ENCODE measurements at places on chromosomes 12 and 14.

- peak; percentile 10 for DNase-seq
Measured at GRCh38 chr12:46908236-46908935, 82.6 kb upstream of the SLC38A4 start.

- no peak for DNase-seq
Measured at GRCh38 chr14:72618424-72618823, 275.5 kb downstream of the DPF3 start.

GRCh38 chr12:67916266-67916970 lies 72.8 kb upstream of the IFNG-AS1 start:
- DNase-seq = no peak

DNA sequence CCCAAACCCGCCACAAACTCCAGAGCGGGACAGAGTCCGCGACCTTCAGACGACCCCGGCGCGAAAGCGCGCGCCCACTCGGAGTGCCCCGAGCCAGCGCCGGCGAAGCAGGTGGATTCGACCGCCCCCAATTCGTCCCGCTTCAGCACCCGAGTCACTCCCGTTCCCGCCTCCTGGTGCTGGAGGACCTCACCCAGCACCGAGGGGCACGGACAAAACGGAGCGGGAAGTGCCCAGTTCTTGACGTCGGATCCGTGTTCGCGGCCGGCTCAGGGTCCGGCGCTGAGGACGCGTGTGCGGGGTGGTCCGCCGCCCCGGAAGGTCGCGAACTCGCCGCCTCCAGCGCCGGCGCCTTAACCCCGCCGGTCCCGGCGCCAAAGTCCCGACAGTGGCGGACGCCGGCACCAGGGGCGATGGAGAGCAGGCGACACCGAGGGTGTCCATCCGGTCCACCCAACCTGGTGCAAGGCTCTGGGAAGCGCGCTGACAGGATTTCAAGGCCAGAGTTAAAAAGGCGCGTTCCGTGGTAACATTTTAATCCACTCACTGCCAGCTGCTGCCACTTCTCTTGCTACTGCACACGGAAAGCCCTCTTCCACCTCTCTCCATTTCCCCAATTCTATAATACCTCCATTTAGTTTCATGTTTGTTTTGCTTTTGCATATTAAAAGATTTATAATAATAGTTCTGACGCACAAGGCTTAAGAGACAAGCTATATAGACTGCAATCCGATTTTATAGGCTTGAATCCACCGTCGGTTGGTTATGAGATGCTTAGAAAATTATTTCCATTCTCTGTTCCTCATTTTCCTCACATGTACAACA lies 240.0 kb upstream of the CPNE8 start:
- peak; percentile 73 for DNase-seq

DNA sequence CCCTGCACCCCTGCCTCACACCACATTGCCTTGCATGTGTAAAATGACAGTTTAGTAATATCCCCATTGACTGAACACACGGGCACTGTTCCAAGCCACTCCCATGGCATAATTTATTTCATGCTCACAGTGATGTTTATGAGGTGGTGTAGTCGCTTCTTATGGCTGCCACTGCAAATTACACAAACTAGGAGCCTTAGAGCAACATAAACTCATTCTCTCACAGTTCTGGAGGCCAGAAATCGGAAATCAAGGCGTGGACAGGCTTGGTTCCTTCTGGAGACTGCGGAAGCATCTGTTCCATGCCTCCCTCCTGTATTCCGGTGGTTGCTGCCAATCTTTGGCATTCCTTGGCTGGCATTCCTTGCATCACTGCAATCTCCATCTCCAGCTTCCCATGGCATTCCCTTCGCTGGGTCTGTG lies 97.3 kb downstream of the RIN3 start:
- peak; percentile 80 for DNase-seq

DNA sequence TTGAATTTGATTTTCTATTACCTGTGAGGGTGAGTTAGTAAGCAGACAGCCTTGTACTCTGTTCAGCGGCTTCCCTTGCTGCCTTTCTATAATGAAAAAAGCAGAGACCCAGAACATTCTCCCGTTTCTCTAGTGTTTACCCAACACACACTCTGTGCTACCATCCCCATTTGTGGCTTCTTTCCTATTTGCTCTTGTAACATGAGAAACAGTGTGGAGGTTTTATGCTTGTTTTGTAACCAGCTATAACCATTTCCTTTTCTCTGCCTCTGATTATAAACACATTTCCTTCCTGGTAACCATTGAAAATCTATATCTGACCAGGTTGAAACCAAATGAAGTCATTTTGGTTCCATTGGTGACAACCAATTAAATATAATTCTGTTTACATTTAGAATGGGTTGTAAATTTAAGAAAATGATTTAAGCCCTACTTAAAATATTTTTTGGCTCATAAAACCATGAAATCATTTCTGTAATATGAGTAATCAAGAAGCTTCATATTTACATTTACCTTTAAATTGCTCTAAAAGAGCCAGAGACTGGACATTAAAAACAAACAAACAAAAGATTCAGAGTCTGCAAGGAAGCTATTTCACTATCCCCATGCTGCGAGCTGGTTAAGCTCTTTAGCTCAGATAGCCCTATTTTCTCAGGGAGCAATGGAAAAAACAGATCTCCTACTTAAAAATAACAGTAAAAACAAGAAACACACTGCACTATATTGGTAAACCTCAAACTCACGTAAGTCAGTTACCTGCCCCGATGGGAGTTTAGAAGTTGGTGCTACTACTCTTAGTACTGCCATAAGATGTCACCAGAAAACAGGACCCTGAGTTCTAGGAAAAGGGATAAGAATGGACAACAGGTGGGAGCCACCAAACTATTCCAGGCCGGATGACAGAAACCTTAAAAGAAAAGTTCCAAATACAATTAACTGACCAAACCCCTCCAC lies 206.5 kb upstream of the EEA1 start:
- DNase-seq = no peak

- no peak for DNase-seq
Measured at GRCh38 chr12:25840678-25841465, 117.6 kb upstream of the RASSF8 start.

DNA sequence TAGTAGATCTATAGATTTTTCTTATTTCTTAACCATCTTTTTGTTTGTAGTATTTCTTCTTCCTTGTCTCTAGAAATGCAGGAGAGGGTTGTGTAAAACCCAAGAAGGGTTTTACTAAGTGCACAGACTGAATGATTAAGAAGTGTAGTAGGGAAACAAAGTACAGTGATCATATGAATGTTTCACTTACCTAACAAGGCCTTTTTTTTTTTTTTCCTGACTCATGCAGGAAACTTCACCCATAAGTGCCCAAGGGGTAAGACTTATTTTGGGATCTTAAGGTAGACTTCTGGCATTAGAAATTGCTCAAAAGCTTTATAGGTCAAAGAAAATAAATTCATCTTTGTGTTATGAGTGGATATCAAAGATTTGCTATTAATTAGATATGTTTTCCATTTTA lies 10.2 kb downstream of the SCN8A start:
- DNase-seq = no peak

GRCh38 chr14:94780536-94781399 lies 10.9 kb upstream of the GSC start:
- no peak for DNase-seq

- DNase-seq = no peak
Measured at GRCh38 chr14:69312608-69313007, 52.6 kb downstream of the GALNT16 start.

DNA sequence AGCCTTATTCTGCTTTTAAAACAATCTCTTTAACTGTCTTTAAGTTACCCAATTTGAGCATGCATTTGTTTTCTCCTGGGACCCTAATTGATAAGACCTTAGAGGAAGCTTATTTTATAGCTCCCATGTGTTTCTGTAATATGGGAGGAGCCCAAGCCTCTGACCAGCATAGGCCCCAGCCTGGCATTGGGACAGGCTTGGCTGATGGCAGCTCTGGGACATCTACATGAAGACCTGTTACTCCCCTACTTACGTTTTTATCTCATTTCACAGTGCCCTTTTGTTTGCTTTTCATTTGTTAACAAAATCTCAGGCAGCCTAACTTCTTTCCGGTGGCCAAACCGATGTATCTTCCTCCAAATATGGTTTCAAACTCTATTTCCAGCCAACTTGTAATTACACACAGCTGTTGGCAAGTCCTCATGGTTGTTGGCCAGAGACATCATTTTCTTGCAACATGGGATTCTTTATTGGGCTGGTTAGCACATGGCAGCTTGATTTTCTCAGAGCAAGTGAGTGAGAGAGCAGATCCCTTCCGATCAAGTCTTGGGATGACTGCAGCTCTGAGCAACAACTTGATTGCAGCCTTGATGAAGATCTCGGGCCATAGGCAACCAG lies 1117.5 kb downstream of the AACS start:
- no peak for DNase-seq

DNA sequence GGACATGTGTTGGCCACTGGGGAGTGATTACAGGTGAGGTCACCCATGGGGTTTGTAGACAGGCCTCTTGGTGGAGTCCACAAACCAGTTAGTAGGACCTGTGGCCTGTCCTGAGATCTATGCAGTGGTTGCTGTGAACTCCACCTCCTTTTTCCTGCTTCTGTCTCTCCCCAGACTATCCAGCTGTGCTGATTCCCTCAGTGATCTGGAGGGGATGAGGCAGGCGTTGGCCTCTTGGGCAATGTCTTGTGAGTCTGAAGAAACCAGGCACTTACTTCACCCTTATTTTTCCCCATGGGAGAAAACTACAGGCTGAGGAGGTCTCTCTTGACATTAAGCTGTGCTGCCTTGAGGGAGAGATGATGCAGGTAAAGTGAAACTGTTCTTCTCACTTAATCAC lies 257.2 kb upstream of the PRICKLE1 start:
- DNase-seq = no peak

DNA sequence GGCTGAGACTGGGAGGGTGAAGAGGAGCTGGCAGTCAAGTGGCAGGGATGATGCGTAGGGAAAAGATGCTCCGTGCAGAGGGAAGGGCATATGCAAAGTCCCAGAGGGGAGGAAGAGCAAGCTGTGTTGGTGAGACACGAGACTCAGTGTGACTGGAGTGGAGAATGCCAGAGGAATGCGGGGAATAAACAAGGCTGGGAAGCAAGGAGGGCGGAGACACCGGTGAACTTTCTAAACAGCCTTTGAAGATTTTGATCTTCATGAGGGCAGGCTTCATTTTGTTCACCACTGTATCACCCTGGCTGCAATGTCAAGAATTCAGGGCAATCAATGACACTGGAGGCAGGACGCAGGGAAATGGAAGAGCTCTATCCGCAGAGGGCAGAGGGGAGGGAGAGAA lies 535.8 kb downstream of the FUT8 start:
- no peak for DNase-seq

- DNase-seq = no peak
Measured at GRCh38 chr12:57717846-57718640, 20.5 kb downstream of the AGAP2 start.

DNA sequence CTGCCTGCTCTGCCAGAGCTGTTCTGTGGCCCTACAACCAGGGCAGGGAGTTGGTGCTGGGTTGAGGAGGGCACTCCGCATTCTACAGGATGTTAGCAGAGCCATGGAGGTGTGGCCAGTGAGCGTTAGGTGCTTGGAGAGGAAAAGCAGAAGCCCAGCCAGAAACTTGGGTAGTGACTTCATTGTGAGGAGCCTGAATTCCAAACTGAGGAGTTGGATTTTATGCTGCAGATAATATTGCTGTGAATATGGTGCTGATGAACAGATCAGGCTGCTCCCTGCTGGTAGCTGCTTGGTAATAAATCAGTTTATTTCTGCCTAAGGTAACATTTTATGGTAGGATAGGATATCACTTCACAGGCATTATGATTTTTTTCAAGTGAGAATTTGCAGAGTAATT lies 7.1 kb upstream of the CCDC175 start:
- DNase-seq = no peak

- no peak for DNase-seq
Measured at GRCh38 chr14:68921666-68922065, 57.4 kb downstream of the ACTN1 start.

DNA sequence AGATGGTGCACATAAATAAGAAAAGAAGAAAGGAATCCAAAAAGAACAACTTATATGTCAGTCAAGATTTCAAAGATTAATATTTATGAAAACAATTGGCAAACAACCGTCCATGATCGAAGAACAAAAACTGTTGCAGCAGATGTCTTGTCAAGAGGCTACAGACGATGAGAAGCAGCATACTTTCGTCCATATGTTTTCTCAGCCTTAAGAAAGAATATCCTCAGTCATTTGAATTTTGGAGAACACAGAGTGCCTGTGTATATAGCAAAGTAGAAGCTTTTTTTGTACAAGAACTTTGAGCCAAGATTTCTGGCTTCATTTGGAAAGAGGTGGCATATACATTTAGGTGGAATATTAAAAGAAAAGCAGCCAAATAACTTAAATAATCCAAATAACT lies 297.2 kb downstream of the ITPR2 start:
- DNase-seq = no peak

GRCh38 chr14:74573421-74574089 lies 38.5 kb downstream of the LTBP2 start:
- DNase-seq = no peak

DNA sequence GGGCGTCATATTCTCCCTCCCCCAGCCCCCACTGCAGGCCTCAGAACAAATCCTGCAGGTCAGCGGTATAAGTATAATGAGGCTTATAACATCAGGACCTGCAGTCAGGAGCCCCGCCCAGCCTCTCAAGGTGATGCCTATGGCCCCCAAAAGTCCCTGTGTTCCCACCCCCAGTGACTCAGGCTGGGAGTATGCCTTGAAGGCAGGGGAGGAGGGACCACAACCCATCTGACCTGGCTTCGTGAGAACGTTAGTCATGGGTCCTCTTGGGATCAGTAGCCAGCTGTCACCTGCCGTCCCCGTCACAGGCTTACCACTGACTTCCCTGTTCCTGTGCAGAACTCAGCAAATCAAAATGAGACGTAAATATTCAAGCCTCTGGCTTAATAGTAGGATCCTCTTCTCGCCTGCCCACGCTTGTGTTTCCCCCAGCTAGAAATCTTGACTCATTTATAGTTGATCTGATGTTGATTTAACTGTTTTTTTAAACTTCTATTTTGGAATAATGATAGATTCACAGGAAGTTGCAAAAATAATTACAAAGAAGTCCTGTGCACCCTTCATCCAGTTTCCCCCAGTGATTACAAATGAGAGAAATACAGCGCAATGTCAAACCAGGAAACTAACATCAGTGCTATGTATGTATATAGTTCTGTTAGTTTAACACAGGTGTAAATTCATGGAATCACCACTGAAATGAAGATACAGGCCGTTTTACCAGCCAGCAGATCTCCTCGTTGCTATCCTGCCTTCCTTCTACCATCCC lies 107.5 kb downstream of the ADGRD1 start:
- no peak for DNase-seq

DNA sequence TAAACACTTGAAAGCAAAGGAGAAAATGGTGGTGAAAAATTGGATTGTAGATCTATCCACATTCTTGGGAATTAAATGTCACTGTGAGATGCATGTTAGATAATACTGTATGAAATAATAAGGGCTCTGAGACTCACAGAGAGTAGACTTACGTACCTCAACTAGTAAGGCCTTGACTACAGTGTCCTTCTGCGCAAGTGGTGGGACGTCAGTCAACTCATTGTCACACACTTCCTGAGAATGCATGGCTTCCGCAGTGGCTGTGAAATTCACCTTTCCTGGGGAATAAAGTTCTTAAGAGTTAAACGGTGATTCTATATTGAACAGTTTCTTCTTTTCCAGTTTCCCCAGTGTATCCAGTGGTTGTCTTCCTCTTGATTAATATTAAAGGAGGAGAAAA lies 32.6 kb upstream of the PZP start:
- DNase-seq = no peak
